ENCODE measurements at places on chromosomes 5 and 9.

GRCh38 chr9:98807814-98808195 is 335 bp downstream of the GALNT12 start:
- DNase-seq: no peak

DNA sequence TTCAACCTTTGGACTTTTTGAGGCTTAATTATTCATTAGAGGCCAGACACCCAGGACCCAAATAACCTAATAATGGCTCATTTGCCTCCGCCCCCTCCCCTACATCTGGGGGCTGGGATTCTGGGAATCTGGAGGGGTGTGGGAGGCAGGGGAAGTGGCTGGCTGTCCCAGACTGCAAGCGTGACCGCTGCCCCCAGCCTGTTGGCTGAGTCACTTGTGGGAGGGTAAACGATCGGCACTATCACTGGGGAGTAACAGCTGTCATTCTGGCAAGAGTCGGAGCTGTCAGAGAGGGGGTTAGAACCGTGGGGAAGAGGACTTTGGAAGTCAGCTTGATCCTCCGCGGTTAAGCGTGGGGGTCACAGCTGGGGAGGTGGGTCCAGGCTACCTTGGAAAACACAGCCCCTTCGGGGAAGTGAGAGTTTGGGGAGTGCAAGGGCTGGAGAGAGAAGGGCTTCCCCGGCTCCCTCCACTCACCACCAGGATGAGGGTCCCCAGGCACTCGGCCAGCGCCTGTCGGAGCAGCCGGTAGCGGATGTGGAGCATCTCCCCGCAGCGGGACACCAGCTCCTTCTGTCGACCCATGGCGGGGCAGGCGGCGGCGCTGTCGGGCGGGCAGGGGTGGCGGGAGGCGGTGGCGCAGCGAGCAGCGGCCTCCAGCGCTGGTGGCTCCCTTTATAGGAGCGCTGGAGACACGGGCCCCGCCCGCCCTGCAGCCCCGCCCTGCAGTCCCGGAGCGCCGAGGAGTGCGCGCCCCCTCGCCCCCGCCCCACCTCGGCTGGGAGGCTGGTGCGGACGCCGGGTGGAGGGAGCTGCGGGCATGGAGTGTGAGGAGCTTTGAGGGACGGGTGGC is at the start of gene AQP3:
Gene AQP3, minus strand, starts transcription at position 648 of the 853 bp plus-strand sequence. Its CDS starts 63 bp downstream, at position 585.
- DNase-seq: no peak

DNA sequence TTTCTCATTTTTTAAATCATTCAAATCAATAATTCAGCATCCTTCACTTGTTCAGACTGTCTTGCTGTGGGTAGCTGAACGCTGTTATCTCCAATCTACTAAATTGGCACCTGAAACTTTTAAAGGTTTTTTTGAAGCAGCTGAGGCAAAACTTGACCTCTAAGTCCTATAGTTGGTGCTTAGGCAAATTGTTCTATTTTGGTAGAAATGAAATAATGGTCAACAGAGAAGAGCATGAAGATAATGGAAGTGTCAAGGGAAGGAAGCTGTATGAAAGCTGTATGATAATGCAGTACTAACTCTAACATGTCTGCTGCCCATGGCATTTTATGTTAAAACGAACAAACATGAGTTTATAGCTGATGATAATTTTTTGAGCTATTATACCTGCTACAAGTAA is 138.0 kb downstream of the GDNF start:
- DNase-seq: no peak

DNA sequence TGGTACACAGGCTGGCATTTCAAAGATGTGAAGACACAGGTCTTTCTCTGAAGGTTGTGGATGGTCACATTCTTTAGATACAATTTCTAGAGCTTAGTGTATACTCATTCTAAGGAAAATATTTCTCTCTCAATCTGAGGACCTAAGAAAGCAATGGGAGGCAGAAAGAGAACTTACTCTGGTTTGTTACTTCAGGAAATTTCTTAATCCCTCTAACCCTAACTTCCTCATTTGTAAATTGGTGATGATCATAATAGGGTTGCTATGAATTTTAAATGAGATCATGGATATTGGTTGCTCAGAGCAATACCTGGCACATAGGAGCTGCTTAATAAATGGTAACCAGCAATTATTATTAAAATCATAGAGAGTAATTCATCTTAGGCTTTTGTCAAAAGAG is 22.1 kb downstream of the FAM170A start:
- DNase-seq: no peak

GRCh38 chr5:177997846-177998245 is 1.8 kb upstream of the PROP1 start:
- no peak for DNase-seq

DNA sequence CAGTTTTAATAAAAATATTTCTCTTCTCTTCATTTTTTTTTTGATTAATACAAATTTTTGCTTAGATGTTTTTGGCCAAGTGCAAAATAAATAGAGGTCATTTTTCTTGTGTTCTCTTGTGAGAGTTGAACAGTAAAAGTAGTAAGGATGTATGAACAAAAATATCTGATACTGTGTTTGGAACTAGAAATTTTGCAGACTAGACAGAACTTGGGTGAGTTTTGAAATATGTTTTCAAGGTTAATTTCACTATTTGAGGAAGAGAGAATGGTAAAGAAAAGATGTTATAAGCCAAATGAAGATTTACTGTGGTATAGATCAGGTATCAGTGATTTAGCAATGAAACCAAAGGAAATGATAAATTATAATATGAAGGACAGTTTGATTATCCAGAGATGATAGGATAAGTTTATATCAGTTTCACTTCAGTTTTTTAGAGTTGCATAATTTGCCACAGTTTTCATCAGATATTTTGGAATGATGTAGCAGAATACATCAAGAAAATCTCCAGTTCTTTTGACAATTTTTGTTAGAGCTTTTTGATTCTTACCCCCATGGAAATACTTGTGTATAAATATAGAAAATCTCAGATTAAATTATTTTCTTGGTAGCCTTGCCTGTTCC is 147.9 kb upstream of the VCAN start:
- DNase-seq: no peak
